ENCODE measurements at places on chromosomes 2 and 18.

DNA sequence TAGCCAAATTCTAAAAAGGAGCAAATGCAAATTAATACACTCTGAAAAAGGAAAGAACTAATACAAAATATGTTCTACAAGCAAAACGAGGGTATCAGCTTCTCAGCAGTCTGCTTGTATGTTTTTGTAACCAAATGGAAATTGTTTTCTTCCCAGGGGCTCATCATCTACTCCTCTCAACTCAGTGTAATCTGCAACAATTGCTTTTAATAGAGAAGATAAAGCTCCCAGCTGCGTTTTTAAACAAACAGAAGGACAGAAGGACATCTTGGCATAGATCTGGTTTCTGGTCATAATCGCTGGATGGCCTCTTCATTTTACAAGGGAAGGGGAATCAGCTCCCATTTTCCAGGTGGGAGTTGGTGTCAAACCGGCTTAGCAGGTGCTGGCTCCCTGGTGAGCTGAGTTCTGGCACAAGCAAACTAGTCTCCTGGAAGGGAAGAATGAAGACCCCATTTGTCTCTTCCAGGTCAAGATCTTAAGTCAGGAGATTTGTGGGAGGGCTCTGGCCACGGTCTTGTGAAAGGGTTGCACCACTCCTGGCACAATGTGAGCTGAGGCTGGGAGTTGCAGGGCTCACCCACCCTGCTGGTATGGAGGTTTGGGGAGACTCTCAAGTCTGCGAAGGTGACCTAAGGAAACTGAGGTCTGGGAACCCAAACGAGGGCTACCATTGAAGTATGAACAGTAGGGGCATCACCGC, 41.6 kb downstream of the NPPC start:
- DNase-seq = no peak

DNA sequence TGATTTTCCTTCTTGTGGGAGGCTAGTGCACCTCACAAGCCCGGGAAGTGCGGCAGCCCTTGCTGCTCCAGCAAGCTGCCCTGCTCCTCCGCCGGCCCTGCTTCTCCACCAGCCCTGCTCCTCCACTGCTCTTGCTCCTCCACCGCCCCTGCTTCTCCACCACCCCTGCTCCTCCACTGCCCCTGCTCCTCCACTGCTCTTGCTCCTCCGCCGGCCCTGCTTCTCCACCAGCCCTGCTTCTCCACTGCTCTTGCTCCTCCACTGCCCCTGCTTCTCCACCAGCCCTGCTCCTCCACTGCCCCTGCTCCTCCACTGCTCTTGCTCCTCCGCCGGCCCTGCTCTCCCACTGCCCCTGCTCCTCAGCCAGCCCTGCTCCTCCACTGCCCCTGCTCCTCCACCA, 95.6 kb downstream of the NDUFA10 start:
- no peak for DNase-seq

- DNase-seq = no peak
Observed at GRCh38 chr2:236769981-236770671, 200.5 kb downstream of the ACKR3 start.

DNA sequence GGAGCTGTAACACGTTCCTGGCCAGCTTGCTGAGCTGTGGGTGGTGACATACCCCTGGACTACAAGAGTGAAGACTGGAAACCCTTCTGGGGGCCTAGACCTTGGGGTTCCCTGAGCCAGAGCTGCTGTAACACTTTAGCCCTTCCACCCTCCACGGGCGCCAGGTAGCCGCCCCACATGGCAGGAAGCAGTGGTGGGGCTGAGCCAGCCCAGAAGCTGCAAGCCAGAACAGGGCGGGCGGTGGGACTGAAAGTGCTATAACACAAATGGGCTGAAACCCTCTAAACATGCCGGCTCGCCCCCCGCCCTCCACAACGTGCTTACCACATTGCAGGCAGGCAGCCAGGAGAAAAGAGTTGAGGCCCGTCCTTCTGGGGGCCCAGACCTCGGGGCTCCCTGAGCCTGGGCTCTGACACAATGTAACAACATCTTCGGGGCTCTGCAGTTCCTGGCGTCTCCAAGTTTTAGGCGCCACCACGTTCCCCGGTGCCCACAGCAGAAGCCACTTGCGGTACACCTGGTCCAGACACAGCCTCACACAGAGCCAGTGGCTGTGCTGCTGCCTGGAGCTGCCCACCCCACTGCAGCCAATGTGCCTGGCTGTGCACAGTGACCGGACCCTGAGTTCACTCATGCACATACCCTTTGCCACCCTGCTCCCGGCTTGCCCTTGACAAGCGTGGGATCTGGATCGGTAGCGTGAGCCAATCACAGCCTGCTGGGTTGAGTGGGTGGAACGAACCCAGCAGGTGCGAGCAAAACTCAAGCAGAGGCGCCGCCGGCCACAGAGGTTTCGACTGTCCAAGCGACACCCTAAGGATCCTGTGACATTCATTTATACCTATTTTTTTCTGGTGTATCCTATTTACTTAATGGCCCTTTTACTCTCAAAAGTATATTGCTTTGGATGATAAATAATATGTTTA, 127.4 kb upstream of the FHL2 start:
- no peak for DNase-seq

- no peak for DNase-seq
Observed at GRCh38 chr18:8034674-8035073, 467.6 kb downstream of the PTPRM start.

DNA sequence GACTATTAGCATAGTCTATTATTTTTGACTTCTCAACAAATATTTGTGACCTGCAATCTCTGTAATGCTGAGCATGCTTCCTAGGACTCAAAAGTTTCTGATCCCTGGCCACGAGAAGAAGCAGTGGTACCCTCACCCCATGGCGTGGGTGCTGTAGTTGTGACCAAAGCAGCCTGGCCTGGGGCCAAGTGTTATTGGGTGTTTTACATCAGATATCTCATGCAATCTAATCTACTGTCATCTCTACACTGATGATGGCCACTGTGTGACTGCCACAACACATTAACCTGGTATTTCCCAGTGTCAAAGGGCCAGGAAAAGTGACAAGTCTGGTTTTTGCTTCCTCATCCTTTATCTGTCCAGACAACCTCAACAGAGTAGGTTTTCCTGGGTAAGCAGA, 80.8 kb upstream of the WIPF1 start:
- DNase-seq = no peak

GRCh38 chr2:170530284-170530745, 184.8 kb upstream of the SP5 start:
- no peak for DNase-seq

DNA sequence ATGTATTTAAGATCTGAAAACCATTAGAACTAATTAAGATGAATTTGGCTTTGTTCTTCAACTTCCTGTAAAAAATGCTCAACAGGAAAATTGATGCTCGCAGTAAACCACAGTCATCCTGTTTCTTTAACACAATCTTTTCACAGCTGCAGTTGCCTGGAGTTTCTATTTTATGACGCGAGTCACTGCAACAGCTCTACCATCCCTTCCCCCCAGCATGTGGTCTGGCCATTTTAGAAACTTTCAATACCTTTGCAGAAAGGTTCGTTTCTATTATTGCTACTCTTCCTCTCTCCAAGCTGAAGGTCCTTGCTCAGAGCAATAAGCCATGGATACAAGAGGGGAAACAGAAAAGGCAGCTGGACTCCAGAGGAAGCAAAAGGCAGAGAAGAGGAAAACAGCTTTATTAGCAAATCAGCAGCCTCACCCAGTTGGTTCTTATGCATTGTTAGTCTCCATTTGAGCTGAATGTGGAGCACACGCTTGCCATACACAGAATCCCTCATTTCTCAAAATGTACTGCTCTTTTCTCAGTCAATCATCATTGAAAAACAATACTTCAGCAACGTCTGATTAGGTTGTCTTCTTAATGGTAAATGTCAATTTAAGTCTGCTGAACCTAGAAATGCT, 3.9 kb downstream of the WIPF1 start:
- DNase-seq = no peak

- DNase-seq = no peak
Observed at GRCh38 chr2:160784034-160784433, 290.4 kb upstream of the RBMS1 start.

DNA sequence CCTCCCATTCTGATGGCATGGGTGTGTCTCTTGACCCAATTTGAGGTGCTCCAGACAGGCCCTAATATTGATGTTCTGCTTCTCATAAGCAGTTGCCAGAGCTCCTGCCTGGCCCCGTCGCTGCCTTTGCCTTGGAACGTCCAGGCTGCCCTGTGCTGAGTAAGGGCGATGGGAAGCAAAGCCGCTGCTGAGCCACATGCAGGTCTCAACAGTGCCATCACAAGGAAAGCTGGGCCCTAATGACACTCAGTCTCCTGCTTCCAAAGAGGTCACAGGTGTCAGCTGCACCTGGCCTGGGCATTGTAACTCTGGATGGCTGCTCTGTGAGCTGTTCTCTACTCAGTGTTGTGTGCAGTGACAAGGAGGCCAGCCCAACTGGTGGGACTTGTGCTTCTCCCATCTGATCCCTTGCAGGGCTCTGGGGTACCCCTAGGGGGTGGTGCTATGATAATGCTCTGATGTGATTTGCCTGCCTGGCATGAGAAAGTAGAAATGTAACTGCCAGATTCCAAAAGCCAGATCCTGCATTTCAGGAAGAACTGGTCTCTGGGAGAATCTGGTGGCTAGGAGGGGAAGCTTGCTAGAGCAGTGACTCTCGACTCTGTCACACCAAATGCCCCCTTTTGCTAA, 8.7 kb downstream of the TTC39C start:
- no peak for DNase-seq

DNA sequence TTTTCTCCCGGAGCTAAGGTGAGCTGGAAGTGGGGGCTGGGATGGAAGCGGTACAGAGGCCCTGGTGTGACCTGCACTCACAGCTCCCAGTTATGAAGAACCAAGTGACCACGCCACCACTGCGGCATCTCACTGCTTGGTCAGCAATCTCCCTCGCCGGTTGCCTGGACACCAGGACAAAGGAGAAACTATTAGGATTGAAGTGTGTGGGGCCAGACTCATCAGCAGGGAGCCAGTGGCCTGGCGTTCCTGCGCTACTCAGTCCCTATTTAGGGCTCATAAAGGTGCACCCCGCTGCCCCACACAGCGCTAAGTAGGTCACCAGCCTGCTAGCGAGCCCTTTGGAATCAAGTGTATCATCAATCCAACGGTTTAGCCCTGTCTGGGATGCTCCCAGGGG, 82.9 kb downstream of the ZCCHC2 start:
- DNase-seq = no peak

Measured in hindlimb muscle (tissue), 1 donor.